Breast epithelium (tissue), 4 donors: ENCODE measurements at places on chromosomes 4 and X. TPM values are rescaled to one million over a fixed set of nuclear protein-coding genes. Genes with fewer than 3 reads are reported as not detected.

Gene PNMA3
- total RNA-seq: 0.33 TPM

DNA sequence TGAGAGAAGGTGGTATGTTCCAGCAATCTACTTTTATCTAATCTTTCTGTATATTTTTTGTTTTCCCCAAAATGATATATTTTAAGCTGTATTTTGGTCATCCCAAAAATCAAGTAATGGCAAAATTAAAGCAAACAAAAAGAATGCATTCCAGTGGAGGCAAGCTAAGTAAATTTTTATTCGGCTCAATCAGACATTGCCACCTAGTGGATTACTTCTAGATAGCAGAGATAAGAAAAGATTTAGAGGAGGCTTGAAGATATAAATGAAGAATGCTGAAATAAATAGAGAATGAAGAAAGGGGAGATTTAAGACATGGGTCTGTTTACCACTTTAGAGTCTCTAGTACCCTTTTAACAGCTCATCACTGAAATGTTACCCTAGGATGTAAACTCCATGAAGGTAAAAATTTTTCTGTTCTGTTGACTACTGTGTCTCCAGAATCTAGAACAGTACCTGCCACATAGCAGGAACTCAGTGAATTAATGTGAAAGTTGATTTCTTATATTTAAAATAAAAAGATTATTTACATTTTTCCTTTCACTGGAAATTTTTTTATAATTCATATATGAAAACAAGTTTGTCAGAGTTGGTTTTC lies 110.9 kb upstream of the ANK2 start:
- DNase-seq: no peak
- H3K36me3 ChIP-seq: no peaks in the 10 kb centered on the region
- no peaks in the 10 kb centered on the region for H3K27me3 ChIP-seq
- no peak overlapping the region for H3K4me3 ChIP-seq
- H3K4me1 ChIP-seq: no peaks in the 10 kb centered on the region

GRCh38 chr4:73902817-73903547 lies 33.8 kb downstream of the CXCL1 start:
- no peak for DNase-seq
- no peaks in the 10 kb centered on the region for H3K36me3 ChIP-seq
- no peak overlapping the region for H3K4me3 ChIP-seq
- H3K27me3 ChIP-seq: no peaks in the 10 kb centered on the region
- H3K27ac ChIP-seq: no peak overlapping the region

DNA sequence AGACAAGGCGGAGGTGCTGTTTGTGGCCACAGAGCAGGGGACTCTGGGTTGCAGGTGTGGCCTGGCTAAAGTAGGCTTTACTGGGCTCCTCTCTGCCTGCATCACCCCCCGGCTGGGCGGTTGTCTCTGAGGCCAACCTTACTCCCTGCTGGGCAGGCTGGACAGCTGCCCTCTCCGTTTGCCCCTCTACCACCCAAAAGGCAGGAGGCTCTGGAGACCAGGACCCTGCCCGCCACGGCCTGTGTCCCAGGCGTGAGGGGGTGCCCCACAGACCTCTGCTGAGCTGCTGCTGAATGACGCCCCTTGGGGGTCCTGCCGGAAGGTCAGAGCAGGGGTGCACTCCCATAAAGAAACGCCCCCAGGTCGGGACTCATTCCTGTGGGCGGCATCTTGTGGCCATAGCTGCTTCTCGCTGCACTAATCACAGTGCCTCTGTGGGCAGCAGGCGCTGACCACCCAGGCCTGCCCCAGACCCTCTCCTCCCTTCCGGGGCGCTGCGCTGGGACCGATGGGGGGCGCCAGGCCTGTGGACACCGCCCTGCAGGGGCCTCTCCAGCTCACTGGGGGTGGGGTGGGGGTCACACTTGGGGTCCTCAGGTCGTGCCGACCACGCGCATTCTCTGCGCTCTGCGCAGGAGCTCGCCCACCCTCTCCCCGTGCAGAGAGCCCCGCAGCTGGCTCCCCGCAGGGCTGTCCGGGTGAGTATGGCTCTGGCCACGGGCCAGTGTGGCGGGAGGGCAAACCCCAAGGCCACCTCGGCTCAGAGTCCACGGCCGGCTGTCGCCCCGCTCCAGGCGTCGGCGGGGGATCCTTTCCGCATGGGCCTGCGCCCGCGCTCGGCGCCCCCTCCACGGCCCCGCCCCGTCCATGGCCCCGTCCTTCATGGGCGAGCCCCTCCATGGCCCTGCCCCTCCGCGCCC lies 920 bp downstream of the HTT-AS start:
- H3K27me3 ChIP-seq: no peaks in the 10 kb centered on the region
- H3K27ac ChIP-seq: peak overlapping the region; percentile 75
- no peaks in the 10 kb centered on the region for H3K4me1 ChIP-seq
- peak overlapping the region; percentile 83 for H3K4me3 ChIP-seq
- no peaks in the 10 kb centered on the region for H3K36me3 ChIP-seq

Gene COL4A5
- 88.1 TPM for total RNA-seq

Gene MGAT4D
- not detected for total RNA-seq

DNA sequence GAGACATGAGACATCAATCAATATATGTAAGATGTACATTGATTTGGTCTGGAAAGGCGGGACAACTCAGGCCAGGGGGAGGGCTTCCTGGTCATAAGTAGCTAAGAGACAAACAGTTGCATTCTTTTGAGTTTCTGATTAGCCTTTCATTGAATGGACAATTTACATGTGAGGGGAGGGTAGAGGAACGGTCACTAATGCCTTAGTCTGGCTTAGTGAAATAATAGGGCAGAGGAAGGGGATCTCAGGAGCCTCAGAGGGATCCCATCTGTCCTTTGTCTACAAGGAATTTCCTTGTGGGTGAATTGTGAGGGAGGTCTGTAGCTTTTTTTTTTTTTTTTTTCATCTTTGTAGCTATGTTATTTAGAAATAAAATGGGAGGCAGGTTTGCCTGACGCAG lies 88.3 kb downstream of the GK start:
- H3K4me1 ChIP-seq: no peaks in the 10 kb centered on the region
- no peak overlapping the region for H3K4me3 ChIP-seq
- no peaks in the 10 kb centered on the region for H3K27me3 ChIP-seq
- no peak overlapping the region for H3K27ac ChIP-seq
- H3K36me3 ChIP-seq: no peaks in the 10 kb centered on the region
- DNase-seq: no peak

DNA sequence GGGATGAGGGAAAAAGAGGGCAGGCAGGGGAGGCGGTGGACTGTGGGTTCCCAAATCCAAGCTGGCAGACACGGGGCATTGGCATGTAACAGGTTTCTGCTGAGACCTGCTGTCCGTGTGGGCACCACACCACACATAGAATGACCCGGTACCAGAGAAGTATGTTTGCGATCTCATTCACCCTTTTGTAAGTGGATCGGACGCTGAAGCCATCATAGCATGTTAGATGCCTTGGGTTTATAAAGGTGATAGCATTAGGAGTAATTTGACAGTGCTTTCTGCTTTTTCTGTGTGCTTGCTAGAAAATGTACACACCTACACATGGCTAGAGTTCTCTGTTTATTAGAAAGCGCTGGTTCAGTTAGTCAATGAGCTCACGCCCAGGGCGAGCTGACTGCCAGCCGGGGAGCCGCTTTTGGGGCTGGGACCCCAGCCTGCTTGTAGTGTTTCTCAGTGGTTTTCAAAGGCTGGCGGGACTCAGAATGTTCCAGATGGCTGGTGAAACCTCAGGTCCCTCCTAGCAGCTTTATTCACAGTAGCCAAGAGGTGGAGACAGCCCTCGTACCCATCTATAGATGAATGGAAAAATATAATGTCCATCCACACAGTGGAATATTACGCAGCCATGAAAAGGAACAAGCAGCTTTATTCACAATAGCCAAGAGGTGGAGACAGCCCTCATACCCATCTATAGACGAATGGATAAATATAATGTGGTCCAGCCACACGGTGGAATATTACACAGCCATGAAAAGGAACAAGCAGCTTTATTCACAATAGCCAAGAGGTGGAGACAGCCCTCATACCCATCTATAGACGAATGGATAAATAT lies 579 bp downstream of the IL3RA start:
- DNase-seq: no peak
- H3K4me1 ChIP-seq: no peaks in the 10 kb centered on the region
- H3K36me3 ChIP-seq: no peaks in the 10 kb centered on the region
- H3K27me3 ChIP-seq: no peaks in the 10 kb centered on the region
- peak overlapping the region; percentile 21 for H3K27ac ChIP-seq
- H3K4me3 ChIP-seq: peak overlapping the region; percentile 44

DNA sequence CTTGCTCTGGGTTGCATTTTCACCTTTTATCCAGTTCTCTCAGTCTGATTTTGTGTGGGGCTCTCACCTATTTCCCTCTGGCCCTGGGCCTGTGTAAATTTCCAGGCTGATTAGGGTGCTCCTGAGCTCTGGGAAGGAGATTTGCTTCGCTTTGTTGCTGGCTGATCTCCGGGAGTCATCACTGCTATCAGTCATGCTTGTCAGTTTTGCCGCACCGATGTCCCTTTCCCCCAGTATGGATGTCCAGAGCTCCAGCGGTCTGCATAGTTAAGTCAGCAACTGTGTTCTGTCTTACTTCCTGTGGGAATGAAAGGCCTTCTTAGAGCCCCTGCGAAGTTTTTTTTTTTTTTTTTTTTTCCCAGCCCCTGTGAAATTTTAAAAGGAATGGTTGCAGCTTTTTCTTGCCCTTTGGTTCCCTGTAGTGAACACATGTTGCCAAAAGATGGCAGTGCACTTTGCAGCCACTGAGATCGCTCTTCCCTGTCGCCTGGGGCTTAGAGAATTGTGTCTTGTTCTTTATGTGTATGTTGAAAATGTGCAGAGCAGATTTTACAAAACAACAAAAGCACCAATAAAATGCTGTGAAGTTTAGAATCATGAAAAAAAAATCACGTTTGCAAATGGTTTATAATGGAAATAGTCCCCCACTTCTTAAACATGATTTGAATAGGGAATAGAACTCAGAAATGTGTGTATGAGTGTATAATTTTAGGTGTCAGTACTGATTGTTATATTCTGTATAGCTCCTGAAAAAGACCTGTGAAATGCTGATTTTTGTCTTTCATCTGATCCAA lies 109.1 kb upstream of the SLC4A4 start:
- no peaks in the 10 kb centered on the region for H3K36me3 ChIP-seq
- no peak overlapping the region for H3K4me3 ChIP-seq
- no peaks in the 10 kb centered on the region for H3K27me3 ChIP-seq
- no peak overlapping the region for H3K27ac ChIP-seq

Gene ZCCHC18
- total RNA-seq: 1.1 TPM

- H3K4me3 ChIP-seq: peak overlapping the region; percentile 70
- DNase-seq: no peak
- H3K27ac ChIP-seq: peak overlapping the region; percentile 95
- no peaks in the 10 kb centered on the region for H3K27me3 ChIP-seq
- peaks cover 3% of the 10 kb centered on the region for H3K4me1 ChIP-seq
Measured at GRCh38 chr4:76690011-76690905, 207.7 kb downstream of the SOWAHB start.

GRCh38 chr4:170247596-170247995 lies 157.8 kb upstream of the AADAT start:
- no peak overlapping the region for H3K4me3 ChIP-seq
- peak overlapping the region; percentile 9 for H3K27ac ChIP-seq
- no peak for DNase-seq
- peaks cover 6% of the 10 kb centered on the region for H3K4me1 ChIP-seq
- H3K36me3 ChIP-seq: no peaks in the 10 kb centered on the region
- no peaks in the 10 kb centered on the region for H3K27me3 ChIP-seq

- peak overlapping the region; percentile 7 for H3K27ac ChIP-seq
- H3K4me1 ChIP-seq: no peaks in the 10 kb centered on the region
- H3K36me3 ChIP-seq: no peaks in the 10 kb centered on the region
- no peak overlapping the region for H3K4me3 ChIP-seq
Measured at GRCh38 chrX:13854003-13854402, 37.1 kb upstream of the GPM6B start.

Gene LDB2
- 68.8 TPM for total RNA-seq

Gene KANTR
- 30.7 TPM for total RNA-seq

GRCh38 chrX:115562480-115562847 lies 1.5 kb downstream of the PLS3 start:
- H3K27ac ChIP-seq: peak overlapping the region; percentile 94
- H3K36me3 ChIP-seq: no peaks in the 10 kb centered on the region
- no peaks in the 10 kb centered on the region for H3K27me3 ChIP-seq
- DNase-seq: no peak

GRCh38 chr4:96776920-96777527 lies 937.1 kb downstream of the PDHA2 start:
- no peak overlapping the region for H3K4me3 ChIP-seq
- H3K4me1 ChIP-seq: no peaks in the 10 kb centered on the region

Gene SPIN2A
- total RNA-seq: 0.32 TPM

DNA sequence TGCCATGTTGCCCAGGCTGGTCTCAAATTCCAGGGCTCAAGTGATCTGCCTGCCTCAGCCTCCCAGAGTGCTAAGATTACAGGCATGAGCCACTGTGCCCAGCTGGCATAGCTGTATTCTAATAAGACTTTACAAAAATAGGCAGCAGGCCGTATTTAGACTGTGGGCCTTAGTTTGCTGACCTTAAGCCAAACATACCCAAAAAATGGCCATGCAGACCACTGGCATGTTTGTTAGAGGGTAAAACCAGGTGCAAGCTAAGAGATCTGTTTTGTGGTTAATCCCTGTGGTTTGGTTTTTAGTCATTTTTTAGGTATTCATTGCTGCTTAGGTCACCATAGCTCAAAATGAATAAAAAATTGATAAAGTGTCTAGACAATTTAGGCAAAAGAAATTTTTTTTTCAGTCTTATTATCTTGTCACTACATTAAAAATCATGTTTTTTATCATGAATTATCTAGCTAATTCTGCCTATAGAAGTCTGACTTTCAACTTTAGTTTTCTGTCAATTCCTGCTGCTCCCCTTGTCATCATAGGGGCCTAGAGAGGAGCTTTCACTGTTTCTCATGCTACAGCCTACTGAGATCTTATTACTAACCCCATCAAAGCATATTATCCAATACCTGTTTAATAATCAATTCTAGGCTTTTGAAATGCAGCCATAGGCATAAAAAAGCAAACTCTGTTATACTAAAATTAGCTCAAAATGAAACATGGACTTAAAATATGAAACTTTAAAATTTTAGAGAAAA lies 7.5 kb upstream of the SPINK2 start:
- no peak overlapping the region for H3K27ac ChIP-seq
- H3K36me3 ChIP-seq: no peaks in the 10 kb centered on the region
- no peaks in the 10 kb centered on the region for H3K27me3 ChIP-seq
- no peak overlapping the region for H3K4me3 ChIP-seq
- no peaks in the 10 kb centered on the region for H3K4me1 ChIP-seq
- DNase-seq: no peak

Gene RADX
- 3.8 TPM for total RNA-seq

GRCh38 chr4:102531462-102531861 lies 30.3 kb downstream of the NFKB1 start:
- no peaks in the 10 kb centered on the region for H3K27me3 ChIP-seq
- DNase-seq: no peak
- no peaks in the 10 kb centered on the region for H3K4me1 ChIP-seq
- no peaks in the 10 kb centered on the region for H3K36me3 ChIP-seq
- H3K4me3 ChIP-seq: no peak overlapping the region

Gene S100G
- total RNA-seq: not detected

GRCh38 chr4:35836596-35836995 lies 407.7 kb downstream of the ARAP2 start:
- no peaks in the 10 kb centered on the region for H3K36me3 ChIP-seq
- no peaks in the 10 kb centered on the region for H3K4me1 ChIP-seq
- H3K27me3 ChIP-seq: no peaks in the 10 kb centered on the region
- H3K4me3 ChIP-seq: no peak overlapping the region
- DNase-seq: no peak
- H3K27ac ChIP-seq: no peak overlapping the region

Gene SYNPO2
- total RNA-seq: 30.2 TPM

Gene SMIM10L2A
- 1.3 TPM for total RNA-seq
